D341Med (cell line): ENCODE measurements at places on chromosomes 13 and 19.

GRCh38 chr19:12331211-12331941, 2.1 kb downstream of the ZNF563 start:
- no peak for DNase-seq

GRCh38 chr19:3603121-3603811, 3.4 kb downstream of the TBXA2R start:
- no peak for DNase-seq

DNA sequence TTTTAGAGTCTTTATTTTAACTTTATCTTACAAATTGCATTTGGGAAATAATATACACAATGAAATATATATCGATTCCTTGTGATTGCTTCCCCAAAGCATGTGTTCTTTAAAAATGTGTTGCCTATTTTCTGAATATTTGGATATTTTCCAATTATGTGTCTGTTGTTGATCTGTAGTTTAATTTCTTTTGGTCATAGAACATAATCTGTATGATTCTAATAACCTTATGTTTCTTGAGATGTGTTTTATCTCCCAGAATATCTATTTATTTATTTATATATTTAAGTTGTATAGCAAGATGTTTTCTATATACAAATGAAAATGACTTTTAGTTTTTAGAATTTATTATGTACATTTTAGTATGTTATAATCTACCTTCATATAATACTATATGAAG, 710.8 kb upstream of the PCDH20 start:
- no peak for DNase-seq

- no peak for DNase-seq
Measured at GRCh38 chr19:2974342-2975041, 2.9 kb upstream of the TLE6 start.

GRCh38 chr13:29136341-29136740, 316.2 kb downstream of the MTUS2 start:
- DNase-seq, result no peak

DNA sequence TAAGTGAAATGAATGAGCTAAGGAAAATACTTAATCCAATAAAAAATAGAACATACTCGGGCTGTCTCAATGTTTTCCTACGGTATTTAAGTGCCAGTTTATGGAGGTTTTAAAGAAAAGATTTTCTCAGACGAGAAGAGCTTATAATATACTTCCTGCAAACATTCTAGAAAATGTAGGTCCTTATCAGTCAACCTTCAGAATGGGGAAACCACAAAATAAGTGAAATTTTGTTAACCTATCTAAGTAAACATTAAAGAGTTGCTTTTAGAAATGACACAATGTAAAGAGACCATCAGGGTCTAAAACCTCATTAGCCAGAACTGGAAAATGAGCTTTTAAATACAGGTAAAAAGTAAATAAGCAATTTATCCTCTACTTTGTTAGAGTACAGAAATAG, 12.1 kb downstream of the MIR17HG start:
- DNase-seq, result no peak

DNA sequence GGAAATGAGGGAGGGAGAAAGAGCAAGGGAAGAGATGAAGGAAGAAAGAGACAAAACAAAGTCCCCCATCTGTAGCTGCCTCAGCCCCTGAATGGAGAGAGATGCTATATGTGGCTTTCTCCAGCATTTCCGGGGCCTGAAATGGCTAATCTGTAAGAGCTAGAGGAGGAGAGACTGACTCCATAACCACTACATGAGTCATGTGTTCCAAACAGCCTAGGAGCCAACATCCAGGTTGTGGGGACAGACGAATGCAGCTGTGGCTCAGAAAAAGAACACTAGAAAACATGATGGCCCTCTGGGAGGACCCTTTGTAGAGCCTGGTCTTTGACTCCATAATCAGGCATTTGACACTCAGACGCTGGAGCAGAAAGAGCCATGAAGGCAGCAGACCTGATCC, 292.0 kb upstream of the ZNF507 start:
- no peak for DNase-seq

DNA sequence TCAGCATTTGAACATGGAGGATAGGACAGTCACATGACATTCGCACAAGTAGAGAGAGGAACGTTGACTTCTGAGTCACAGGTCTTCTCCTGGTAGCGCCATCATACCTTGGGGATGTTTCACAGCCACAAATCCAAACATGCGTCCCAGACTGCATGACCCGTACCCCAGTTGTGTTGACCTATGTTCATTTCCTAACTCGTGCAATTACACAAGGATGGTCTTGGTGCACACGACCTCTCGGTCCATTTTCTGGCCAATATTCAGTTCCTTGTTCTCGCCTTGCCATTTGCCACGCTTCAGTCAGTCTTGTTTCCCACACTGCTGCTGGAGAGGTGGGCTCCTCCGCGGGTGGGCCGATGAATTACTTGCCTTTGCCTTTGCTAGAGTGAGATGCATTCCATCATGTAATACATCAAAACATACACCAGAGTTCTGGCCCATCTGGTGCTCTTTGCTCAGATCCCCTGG, 87.3 kb downstream of the COL4A2 start:
- DNase-seq, result no peak

GRCh38 chr13:40667622-40667978, 1.2 kb upstream of the FOXO1 start:
- DNase-seq, result no peak

DNA sequence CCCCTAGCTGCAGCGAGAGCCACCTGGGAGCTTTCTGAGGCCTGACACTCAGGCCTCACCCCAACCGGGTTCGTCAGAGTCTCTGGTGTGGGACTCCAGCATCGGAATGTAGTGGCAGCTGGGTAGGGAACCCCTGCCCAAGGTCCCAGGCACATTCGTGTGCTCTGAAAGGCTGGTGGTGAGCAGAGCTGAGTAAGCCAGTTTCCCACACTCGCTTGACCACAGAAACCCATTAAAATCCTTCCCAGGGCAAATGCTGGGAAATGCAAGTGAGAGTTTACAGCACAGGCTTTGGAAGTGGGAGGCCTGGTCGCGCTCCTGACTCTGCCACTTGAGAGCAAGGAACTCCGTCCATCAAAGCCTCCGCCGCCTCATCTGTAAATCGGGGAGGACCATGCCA, 4.2 kb downstream of the TRAPPC6A start:
- no peak for DNase-seq

GRCh38 chr13:51935326-51936171, 73.8 kb downstream of the CCDC70 start:
- peak; percentile 55 for DNase-seq

- DNase-seq, result no peak
Measured at GRCh38 chr13:38535261-38535660, 151.6 kb upstream of the FREM2 start.

- DNase-seq, result no peak
Measured at GRCh38 chr13:94268661-94269060, 210.8 kb downstream of the DCT start.

DNA sequence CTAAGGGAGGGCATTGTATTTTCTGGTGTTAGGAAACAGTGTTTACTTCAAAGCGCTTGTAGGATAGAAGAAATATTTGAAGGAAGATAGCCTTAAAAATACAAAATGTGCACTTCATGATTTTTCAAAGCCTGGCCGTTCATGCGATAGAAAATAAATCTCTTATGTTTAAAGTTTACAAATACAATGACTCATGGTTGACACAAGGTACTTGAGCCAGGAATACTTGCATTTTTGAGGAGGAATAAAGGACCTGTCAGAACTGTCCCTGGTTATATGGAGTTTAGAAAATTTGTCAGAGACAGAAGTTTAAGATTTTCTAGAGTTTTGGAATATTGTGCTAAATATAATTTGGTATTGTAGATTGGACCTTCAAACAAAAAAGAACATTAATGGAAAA, 1223.2 kb upstream of the SLC10A2 start:
- no peak for DNase-seq

DNA sequence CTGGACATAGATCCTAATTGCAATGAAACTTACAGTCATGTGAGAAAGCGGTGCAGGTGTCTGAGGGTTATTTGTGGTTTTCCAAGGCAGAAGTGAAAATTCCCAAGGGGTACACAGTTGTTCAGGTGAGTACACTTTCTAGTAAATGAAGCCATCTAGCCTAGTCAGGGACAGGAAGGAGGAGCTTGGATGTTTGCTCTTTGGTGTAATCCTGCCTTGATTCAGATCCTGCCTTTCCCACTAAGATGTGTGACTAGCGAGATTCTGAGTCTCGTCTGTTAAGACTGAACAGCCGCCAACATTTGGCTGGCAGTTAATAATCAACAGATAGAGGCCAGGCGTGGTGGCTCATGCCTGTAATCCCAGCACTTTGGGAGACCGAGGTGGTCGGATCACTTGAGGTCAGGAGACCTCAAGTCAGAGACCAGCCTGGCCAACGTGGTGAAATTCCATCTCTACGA, 2.5 kb downstream of the RPS9 start:
- no peak for DNase-seq

DNA sequence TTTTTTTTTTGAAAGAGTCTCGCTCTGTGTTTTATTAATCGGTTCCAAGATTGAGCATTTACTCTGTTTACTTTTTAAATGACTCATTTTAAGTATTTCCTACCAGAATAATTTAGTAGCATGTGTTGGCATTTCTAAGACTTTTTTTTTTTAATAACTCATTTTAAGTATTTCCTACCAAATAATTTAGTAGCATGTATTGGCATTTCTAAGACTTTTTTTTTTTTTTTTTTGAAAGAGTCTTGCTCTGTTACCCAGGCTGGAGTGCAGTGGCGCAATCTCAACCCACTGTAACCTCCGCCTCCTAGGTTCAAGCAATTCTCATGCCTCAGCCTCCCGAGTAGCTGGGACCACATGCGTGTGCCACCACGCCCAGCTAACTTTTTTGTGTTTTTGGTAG, 13.1 kb downstream of the SETDB2 start:
- no peak for DNase-seq

- peak; percentile 37 for DNase-seq
Measured at GRCh38 chr13:33441015-33441414, 155.5 kb upstream of the STARD13 start.

GRCh38 chr19:11612816-11613511, 15.7 kb downstream of the ZNF627 start:
- DNase-seq, result no peak

DNA sequence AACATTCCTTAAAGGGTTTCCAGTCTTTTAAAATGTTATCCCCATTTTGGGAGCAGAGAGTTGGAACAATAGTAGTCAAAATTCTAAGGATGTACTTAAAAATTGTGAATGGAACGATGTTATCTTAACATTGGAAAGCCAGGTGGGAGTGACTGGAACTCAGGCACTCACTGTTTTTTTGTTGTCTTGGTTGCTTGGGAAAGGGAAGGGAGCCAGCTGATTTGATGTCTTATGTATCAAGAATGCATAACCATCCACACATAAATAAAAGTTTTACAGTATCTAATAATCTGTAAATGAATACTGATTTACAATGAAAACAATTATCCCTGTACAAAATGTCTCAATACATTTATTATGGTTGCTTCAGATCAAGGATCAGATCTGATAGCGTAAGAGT, 88.7 kb downstream of the SLC10A2 start:
- no peak for DNase-seq

GRCh38 chr19:2215281-2215751, 20.8 kb downstream of the PLEKHJ1 start:
- no peak for DNase-seq

DNA sequence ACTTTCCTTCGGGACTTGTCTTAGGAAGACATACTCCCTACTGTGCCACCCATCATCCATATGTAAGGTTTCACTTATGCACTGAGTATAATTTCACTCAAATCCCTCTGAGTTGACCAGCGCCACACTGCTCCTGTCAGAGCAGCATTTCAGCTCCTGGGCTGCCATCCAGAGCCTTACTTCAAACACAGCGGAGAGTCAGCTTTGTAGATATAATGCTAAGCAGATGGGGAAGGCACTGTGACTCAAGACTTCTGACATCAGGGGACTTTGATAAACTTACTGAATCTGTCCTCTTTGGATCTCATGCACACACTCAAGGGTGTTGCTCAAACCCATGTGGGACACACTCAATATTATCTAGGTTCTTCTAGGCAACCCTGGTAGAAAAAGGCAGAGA, 34.9 kb downstream of the DOCK9 start:
- DNase-seq, result no peak

- no peak for DNase-seq
Measured at GRCh38 chr13:112434032-112434431, 57.9 kb downstream of the SPACA7 start.

DNA sequence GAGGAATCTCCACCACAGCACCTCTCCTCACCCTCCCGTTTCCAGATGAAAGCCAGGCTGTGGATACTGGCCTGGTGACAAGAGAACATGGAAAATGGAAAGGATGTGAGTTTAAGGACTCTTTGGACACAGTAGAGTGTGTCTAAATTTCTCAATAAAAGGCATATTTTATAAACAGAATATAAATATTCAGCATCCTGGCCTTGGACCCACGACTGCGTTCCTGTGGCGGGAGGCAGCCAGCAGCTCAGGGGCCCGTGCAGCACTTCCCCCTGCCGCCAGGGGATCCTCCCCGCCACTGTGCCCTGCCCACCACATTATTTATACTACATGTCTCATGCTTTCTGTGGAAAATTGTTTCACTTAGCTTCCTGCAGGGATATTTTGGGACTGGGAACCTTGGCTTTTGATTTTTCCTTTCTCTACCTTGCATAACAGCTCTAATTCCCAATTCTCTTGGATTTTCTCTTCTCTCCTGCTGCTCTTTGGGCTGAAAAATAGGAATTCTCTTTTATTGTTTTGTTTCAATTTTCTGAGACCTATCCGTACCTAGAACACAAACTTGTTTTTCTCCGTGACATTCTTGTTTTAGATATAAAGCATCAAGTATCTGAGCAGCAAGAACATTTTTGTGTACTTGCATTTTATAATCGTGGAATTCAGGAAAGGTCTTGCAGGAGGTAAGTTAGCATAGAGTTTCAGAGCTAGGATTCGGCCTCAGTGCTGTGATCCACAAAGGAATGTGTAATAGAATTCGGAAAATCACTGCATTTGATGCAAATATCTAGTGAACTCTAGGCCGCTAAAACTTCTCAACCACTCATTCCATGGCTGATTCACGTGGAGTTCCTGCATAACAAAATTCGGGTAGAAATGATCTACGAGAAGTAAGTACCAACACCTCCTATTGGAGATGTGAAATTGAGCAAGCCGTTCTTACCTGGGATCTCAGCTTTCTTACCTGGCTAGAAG, 107.7 kb upstream of the SPATA13 start:
- no peak for DNase-seq

DNA sequence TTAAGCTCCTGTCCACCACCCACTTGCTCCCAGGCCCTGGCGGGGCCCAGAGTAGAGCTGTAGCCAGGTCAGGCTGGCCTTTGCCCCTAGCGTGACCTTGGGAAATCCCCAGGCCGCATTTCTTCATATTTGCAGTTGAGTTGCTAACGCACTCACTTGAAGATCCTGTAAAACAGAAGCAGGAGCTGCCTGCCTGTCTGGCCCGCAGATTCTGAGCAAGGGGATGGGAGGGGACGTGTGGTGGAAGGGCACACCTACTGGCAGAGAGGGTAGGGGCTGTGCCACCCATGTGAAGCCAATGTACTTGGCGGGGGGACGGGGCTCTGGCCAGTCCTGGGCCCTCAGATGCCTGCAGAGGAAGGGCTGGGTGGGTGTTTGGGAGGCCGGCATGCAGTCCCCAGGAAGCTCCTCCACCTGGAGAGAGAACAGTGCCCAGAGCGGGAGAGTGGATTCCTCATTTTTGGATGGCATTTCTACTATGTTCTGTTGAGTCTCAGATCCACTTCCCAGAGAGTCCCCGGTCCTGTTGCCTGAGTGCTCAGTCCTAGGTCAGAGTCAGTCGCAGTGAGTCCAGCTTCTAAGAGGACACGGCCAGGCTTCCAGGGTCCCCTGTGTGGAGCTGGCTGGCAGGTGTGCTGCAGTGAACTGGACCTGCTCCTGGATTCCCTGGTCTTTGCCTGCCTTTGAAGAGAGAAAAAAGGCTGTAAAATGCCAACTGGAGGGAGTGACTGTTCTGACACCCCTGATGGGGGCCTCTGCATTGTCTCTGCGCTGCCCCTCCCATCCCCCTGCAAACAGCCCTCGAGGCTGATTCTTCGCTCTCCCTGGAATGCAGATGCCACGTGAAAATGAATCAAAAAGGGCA, 62.9 kb downstream of the GGACT start:
- no peak for DNase-seq
